Fibroblast of skin of left biceps (primary cell): ENCODE measurements at places on chromosomes 2 and 18.

DNA sequence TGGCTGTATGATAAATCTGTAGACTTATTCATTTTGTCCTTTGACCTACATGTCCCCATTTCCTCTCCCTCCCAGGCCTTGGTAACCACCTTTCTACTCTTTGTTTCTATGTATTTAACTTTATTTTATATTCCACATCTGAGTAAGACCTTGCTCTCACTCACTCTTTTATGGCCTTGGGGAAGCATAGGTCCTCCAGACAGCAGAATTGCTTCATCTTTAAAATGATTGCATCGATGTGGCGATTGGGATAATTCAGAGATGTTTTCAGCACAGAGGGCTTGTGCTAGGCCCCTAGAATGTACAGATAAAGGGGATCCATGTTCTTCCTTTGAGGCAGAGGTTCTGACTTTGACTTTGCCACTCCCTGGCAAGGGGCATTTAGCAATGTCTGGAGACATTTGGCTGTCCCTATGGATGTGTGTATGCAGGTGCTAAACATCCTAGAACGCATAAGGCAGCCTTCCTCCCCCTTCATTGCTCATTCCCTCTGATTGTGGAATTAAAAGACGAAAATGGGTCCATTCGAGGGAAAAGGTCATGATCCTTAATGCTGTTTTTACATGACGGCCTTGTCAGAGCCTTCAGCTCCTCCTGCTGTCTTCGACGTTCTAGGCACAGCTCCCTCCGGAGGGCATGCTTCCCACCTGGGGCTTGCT is 1.2 kb upstream of the GPR39 start:
- DNase-seq, result no peak

- DNase-seq, result no peak
Observed at GRCh38 chr2:71361631-71362030, 30.0 kb downstream of the ZNF638 start.

GRCh38 chr2:109481196-109481555 is 132.6 kb downstream of the SEPTIN10 start:
- DNase-seq, result no peak

DNA sequence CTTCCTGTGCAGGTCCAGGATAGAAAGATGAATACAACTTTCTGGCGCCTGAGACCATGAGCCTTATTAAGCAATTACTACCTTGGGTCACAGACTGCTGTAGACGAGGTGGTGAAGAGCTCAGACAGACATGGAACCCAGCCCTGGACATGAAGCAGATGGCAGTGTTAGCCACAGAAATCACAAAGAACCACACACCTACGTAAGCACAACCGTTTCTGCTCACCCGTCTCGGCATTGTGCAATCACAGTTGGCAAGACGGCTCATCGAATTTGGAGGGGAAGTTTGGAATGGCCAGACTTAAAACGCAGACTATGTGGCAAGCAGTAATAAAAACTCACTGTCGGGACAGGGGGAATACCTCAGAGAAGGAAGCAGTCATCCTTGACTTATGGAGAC is 24.3 kb upstream of the ASPRV1 start:
- no peak for DNase-seq

- DNase-seq, result no peak
Observed at GRCh38 chr2:71614976-71615766, 161.8 kb downstream of the DYSF start.

GRCh38 chr18:40708726-40709125 is 1246.3 kb upstream of the PIK3C3 start:
- DNase-seq, result no peak

DNA sequence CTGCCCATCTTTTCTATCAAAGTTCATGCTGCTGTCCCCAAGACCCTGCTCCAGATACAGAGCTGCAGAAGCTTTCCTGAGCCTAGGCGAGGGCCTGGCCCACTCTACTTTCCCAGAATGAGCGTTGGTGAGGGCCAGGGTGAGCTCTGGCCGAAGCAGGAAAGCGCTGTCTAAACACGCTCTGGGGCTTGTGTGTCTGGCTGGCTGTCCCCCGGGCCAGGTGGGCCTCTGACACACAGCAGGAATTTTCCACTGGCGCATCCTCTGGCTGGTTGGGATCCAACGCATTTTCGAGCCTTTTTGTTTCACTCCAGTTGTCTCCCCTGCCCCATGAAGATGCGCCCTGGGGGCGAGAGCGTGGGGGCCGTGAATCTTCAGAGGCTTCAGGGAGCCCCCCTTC is 17.8 kb upstream of the KCNK3 start:
- DNase-seq, result no peak

DNA sequence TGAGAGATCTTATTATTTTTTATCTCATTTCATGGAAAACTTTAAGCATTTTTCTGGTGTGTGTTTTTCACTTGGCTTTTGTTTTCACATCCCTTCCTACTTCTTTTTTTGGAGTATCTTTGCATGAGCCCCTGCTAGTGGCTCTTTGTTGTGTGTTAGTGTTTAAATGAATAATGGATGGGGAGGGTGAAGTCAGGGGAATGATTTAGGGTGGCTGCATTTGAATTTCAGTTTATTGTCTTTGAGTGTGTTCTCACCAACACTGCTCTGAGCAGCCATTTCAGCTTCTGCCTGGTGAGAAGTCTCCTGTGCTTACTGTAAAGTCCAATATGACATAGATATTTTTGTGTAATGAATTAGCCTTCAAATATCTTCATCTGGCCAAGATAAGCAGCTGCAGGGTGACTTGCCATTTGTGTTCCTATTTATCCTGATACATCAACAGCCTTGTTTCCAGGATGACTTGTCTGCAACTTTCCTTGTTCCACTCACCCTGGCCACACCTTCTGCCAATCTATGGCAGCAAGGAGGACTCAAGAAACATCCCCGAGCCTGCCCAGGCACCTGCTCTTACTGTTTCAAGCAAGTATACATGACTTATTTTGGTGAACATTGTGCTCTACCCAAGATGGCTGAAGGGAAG is 182.6 kb downstream of the PDE11A start:
- DNase-seq, result no peak

GRCh38 chr2:224520064-224520463 is 65.1 kb downstream of the CUL3 start:
- peak; percentile 32 for DNase-seq

- DNase-seq, result no peak
Observed at GRCh38 chr2:135074216-135074615, 22.1 kb downstream of the RAB3GAP1 start.
